A549 (cell line): ENCODE measurements at places on chromosomes 11 and 22. TPM values are rescaled to one million over a fixed set of nuclear protein-coding genes. Genes with fewer than 3 reads are reported as not detected.

Gene GANAB
- 206 to 220 TPM (median 214 TPM) in 3 replicates for polyA plus RNA-seq

Gene PHLDB1
- 17.9 to 20.0 TPM (median 19.4 TPM) in 3 replicates for polyA plus RNA-seq

Gene SPTBN2
- 8.1 to 9.9 TPM (median 9.6 TPM) in 3 replicates for polyA plus RNA-seq

Gene OR51E1
- not detected in 3 replicates for polyA plus RNA-seq

Gene YDJC
- polyA plus RNA-seq, result 28.3 to 29.9 TPM (median 28.3 TPM) in 3 replicates

Gene OR8H3
- polyA plus RNA-seq, result not detected in 3 replicates

Gene SLC37A2
- 0.07 to 0.14 TPM (median 0.08 TPM) in 3 replicates for polyA plus RNA-seq

Gene PANX3
- not detected in 3 replicates for polyA plus RNA-seq

Gene LRRN4CL
- 0.03 to 0.08 TPM (median 0.08 TPM) in 3 replicates for polyA plus RNA-seq

Gene FOLR2
- polyA plus RNA-seq, result not detected in 3 replicates

Gene OR5A2
- not detected in 3 replicates for polyA plus RNA-seq

Gene PTH
- not detected in 3 replicates for polyA plus RNA-seq

Gene ELP4
- 16.9 to 17.2 TPM (median 17.1 TPM) in 3 replicates for polyA plus RNA-seq

Gene WNT11
- polyA plus RNA-seq, result 0.36 to 0.76 TPM (median 0.42 TPM) in 3 replicates

Gene CASTOR1
- polyA plus RNA-seq, result 4.7 to 6.6 TPM (median 5.5 TPM) in 3 replicates

Gene GGT5
- polyA plus RNA-seq, result 2.2 to 3.3 TPM (median 2.5 TPM) in 3 replicates

Gene SLC25A22
- 18.7 to 21.8 TPM (median 19.5 TPM) in 3 replicates for polyA plus RNA-seq

Gene PRR33
- not detected in 3 replicates for polyA plus RNA-seq

Gene CDC45
- 44.5 to 47.2 TPM (median 46.0 TPM) in 3 replicates for polyA plus RNA-seq

Gene MLC1
- not detected in 3 replicates for polyA plus RNA-seq

Gene NEFH
- polyA plus RNA-seq, result 0.21 to 0.29 TPM (median 0.23 TPM) in 3 replicates

Gene DGCR2
- 17.7 to 17.9 TPM (median 17.8 TPM) in 3 replicates for polyA plus RNA-seq

Gene CASP5
- polyA plus RNA-seq, result not detected in 3 replicates

Gene OSBP2
- 2.7 to 4.7 TPM (median 3.9 TPM) in 3 replicates for polyA plus RNA-seq

Gene SLC25A18
- 0.04 TPM in 2 of 3 replicates, not detected in the other for polyA plus RNA-seq

Gene KRTAP5-5
- polyA plus RNA-seq, result not detected in 3 replicates

Gene BMAL1
- polyA plus RNA-seq, result 20.1 to 29.2 TPM (median 28.6 TPM) in 3 replicates

Gene BACE1
- 6.3 to 7.8 TPM (median 7.8 TPM) in 3 replicates for polyA plus RNA-seq

Gene GGTLC2
- polyA plus RNA-seq, result not detected in 3 replicates

Gene SCO2
- polyA plus RNA-seq, result 1.7 to 2.6 TPM (median 2.3 TPM) in 3 replicates

Gene AIP
- 57.1 to 74.1 TPM (median 68.8 TPM) in 3 replicates for polyA plus RNA-seq

Gene C22orf42
- polyA plus RNA-seq, result not detected in 3 replicates

Gene SPDYC
- not detected in 3 replicates for polyA plus RNA-seq

Gene OR10AG1
- polyA plus RNA-seq, result not detected in 3 replicates

Gene POU2F3
- polyA plus RNA-seq, result not detected in 3 replicates

Gene GGT1
- polyA plus RNA-seq, result 102 to 125 TPM (median 118 TPM) in 3 replicates

Gene CD81
- 247 to 256 TPM (median 251 TPM) in 3 replicates for polyA plus RNA-seq

Gene SMIM35
- polyA plus RNA-seq, result not detected in 3 replicates

Gene CCDC73
- 0.03 TPM in 1 of 3 replicates, not detected in the others for polyA plus RNA-seq

Gene MS4A6A
- not detected in 3 replicates for polyA plus RNA-seq

Gene KRTAP5-1
- not detected in 3 replicates for polyA plus RNA-seq

Gene KDM4E
- polyA plus RNA-seq, result not detected in 3 replicates

Gene INPP5J
- 1.3 to 1.8 TPM (median 1.5 TPM) in 3 replicates for polyA plus RNA-seq

Gene ZC3H12C
- 3.1 to 3.2 TPM (median 3.1 TPM) in 3 replicates for polyA plus RNA-seq

Gene C22orf31
- polyA plus RNA-seq, result not detected in 3 replicates

Gene KIAA1671
- 5.0 to 5.6 TPM (median 5.3 TPM) in 3 replicates for polyA plus RNA-seq

Gene VPREB1
- polyA plus RNA-seq, result not detected in 3 replicates

Gene CD248
- polyA plus RNA-seq, result not detected in 3 replicates

Gene CCDC89
- polyA plus RNA-seq, result not detected in 3 replicates

Gene DEFB131B
- polyA plus RNA-seq, result not detected in 3 replicates

Gene CEP126
- polyA plus RNA-seq, result 2.0 to 2.6 TPM (median 2.6 TPM) in 3 replicates

Gene NXPE2
- polyA plus RNA-seq, result not detected in 3 replicates

Gene APOL2
- polyA plus RNA-seq, result 21.5 to 23.8 TPM (median 23.1 TPM) in 3 replicates

Gene ARHGAP42
- polyA plus RNA-seq, result 5.0 to 5.4 TPM (median 5.1 TPM) in 3 replicates

Gene SAA1
- 0.37 to 0.64 TPM (median 0.44 TPM) in 3 replicates for polyA plus RNA-seq

Gene KCNQ1
- polyA plus RNA-seq, result 0.12 to 0.14 TPM (median 0.13 TPM) in 3 replicates

Gene GGTLC3
- polyA plus RNA-seq, result not detected in 3 replicates

Gene ANO9
- polyA plus RNA-seq, result 0.50 to 0.55 TPM (median 0.51 TPM) in 3 replicates

Gene PHRF1
- 23.0 to 25.3 TPM (median 23.7 TPM) in 3 replicates for polyA plus RNA-seq
